Right atrium auricular region (tissue), 2 donors: ENCODE measurements at places on chromosomes 12 and 14.

DNA sequence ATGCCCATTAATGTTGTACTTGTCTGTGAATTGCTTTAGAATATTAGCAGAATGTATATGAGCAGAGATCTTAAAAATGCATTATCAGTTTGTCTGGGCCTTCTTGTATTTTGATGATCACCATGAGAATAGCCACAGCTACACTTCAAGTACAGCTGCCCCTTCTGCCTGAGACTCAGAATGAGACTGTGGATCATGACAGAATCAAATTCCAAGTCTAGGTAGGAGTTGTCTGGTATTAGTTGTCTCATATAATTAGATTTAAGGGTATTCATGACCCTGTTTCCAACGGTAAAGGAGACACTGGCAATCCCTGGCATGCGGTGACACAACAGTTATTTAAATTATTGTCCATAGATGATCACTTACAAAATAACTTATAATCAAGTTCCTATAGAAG lies 18.3 kb upstream of the SMIM10L1 start:
- DNase-seq: no peak

DNA sequence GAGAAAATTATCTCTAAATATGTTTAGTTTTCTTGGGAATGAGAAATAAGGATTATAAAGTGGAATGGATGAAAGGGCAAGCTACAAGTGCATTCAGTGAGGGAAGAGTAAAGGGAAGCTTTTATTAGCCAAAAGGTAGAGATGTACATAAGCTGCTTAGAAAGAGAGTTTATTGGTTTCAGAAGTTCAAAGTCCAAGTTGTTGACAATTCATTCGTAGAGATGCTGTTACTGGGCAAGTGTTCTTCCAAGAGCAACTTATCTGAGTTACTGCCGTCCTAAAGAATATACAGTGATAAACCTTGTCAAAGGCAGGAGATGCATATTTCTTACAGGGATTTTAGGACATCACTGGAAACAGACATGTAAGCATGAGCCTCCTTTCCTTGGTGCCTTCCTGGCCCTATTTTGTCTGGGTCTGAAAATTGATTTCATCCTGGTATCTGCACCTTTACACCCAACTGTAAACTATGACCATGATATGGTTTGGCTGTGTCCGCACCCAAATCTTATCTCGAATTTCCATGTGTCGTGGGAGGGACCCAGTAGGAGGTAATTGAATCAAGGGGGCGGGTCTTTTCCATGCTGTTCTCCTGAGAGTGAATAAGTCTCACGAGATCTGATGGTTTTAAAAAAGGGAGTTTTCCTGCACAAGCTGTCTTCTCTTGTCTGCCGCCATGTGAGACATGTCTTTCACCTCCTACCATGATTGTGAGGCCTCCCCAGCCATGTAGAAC lies 46.8 kb downstream of the TRMT5 start:
- DNase-seq: no peak

DNA sequence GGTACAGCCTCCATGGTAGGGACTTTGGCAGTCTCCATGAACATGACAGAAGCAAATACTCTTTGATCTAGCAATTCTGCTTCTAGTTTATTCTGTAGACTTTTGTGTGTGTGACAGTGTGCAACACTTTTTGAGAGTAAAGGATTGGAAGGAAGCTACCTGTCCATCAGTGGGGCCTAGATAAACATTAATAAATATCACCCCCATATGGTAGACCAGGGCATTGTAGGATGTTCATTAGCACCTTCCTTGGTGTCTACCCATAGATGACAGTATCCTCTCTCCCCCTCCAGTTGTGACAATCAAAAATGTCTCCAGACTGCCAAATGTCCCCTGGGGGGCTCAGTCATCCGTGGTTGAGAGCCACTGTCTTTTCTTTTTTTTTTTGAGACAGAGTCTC lies 10.8 kb downstream of the SNRNP35 start:
- no peak for DNase-seq

DNA sequence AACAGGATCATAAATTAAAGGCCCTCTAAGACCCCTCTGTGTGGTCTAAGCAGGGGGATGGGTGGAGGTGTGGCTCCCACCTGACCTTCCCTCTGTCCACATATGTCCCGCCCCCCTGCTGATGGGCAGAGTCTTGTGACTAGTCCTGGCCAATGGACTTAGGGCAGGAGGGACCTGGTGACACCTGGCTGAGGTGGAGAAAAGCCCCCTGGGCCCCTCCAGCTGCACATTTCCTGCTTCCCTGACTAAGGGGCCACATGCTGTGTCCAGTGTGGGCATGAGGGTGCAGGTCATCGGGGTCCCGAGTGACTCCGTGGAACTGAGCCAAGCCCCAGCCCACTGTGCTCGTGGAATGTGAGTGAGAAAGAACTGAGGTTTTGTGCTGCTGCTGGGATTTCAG lies 254.7 kb downstream of the ADGRD1 start:
- no peak for DNase-seq

GRCh38 chr14:64440494-64440893 lies 24.8 kb upstream of the AKAP5 start:
- DNase-seq: no peak

- DNase-seq: no peak
Observed at GRCh38 chr14:23550812-23551265, 726 bp downstream of the ZFHX2 start.
